ENCODE measurements at places on chromosomes 5 and 9.

DNA sequence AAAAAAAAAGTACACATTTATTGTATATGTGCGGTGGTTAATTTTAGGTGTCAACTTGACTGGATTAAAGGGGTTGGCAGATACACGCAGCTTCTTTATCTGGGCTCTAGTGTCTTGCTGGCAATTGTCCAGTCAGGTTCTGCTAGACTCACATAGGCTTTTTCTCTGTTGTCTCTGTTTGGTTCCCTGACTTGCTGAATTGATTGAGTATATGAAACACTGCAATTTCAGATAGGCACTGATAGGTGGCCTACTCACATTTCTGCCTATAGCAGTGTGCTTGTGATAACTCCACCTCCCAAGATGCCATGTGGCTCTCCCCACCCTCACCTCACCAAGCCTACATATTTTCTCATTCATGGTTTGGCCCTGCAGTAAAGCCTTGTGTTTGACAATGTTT lies 52.5 kb downstream of the AOPEP start:
- H3K27ac ChIP-seq, result no peak overlapping the region
- no peaks in the 10 kb centered on the region for H3K27me3 ChIP-seq
- peaks cover 10% of the 10 kb centered on the region for H3K4me1 ChIP-seq
- no peak overlapping the region for H3K4me3 ChIP-seq
- DNase-seq, result no peak

DNA sequence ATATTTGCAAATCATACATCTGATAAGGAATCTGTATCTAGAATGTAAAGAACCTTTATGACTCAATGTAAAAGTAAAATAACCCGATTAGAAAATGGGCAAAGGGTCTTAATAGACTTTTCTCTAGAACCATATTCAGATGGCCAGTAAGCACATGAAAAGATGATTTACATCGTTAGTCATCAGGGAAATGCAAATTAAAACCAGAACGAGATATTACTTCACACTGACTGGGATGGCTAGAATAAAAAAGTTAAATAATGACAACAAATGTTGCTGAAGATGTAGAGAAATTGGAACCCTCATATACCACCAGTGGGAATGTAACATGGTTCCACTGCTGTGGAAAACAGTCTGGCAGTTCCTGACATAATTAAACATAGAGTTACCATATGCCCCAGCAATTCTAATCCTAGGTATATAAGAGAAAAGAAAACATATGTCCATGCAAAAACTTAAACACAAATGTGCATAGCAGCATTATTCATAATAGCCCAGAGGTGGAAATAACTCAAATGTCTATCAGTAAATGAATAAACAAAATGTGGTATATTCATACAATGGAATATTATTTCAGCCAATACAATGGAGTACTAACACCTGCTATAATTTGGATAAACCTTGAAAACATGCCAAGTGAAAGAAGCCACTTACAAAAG lies 100.4 kb upstream of the MAMDC2 start:
- H3K36me3 ChIP-seq, result no peaks in the 10 kb centered on the region
- H3K27ac ChIP-seq, result no peak overlapping the region
- H3K4me3 ChIP-seq, result no peak overlapping the region
- no peak for DNase-seq

GRCh38 chr5:178115814-178116142 lies 2.4 kb downstream of the N4BP3 start:
- H3K27me3 ChIP-seq, result peaks cover 9% of the 10 kb centered on the region
- DNase-seq, result no peak
- H3K36me3 ChIP-seq, result no peaks in the 10 kb centered on the region
- peak overlapping the region; percentile 93 for H3K4me3 ChIP-seq

GRCh38 chr5:177085985-177086653 lies 596 bp upstream of the FGFR4 start:
- H3K27me3 ChIP-seq, result peaks cover 10% of the 10 kb centered on the region
- H3K36me3 ChIP-seq, result no peaks in the 10 kb centered on the region
- peak overlapping the region; percentile 44 for H3K4me3 ChIP-seq

- peaks cover 65% of the 10 kb centered on the region for H3K4me1 ChIP-seq
- no peak for DNase-seq
- no peak overlapping the region for H3K4me3 ChIP-seq
- H3K27ac ChIP-seq, result no peak overlapping the region
- H3K27me3 ChIP-seq, result no peaks in the 10 kb centered on the region
- H3K36me3 ChIP-seq, result no peaks in the 10 kb centered on the region
Measured at GRCh38 chr5:142819825-142820224, 49.6 kb downstream of the ARHGAP26 start.

DNA sequence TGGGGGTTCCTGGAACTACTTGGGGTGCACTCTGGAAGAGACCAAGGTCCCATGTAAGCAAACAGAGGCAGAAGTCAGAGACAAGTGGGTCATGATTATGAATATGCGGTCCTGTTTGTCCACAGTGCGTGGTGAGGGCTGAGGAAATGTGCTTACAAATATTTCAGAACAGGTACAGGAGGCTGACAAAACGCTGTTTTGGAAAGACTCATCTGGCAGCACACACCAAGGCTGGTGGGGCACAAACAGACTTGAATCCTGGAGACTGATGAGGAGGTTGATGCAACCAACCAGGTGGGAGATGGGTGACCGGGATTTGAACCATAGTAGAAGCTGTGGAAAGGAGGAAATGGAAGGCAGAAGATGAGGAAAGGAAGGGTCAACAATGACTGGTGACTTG lies 83.8 kb downstream of the ADRB2 start:
- no peak for DNase-seq
- no peaks in the 10 kb centered on the region for H3K27me3 ChIP-seq
